NCI-H226 (cell line): ENCODE measurements at places on chromosomes 6 and 20.
A peak's percentile ranks its signal among the peaks of the same experiment; 100 is the strongest.

DNA sequence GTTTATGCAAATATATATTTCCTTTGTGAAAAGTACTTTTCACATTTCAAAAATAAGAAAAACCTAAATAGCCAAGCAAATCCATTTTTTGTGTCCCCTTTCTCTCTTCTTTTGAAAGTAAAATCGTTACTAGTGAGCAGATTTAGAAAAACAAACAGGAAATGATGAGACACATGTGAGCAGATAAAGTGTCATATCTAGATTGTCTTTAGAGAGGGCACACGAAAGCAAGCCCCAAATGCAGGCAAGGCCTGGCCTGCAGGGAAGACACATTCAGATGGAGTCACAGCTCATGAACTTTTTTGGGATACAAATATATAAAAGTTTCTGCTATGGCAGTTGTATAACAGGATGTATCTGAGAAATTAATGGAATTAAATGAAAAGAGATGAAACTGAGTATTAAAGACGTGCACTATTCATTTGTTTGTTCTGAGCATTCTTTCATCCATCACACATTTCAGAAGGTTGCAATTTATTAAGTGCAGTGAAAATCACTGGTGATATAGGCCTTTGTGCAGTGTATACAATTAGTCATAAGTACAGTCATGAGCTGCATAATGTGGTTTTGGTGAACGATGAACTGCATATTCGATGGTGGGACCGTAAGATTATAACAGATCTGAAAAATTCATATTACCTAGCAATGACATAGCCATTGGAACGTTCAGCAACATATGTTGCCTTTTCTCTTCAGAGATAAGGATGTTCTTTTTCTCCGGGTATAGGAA lies 101.4 kb downstream of the PACRG start:
- DNase-seq: no peak

DNA sequence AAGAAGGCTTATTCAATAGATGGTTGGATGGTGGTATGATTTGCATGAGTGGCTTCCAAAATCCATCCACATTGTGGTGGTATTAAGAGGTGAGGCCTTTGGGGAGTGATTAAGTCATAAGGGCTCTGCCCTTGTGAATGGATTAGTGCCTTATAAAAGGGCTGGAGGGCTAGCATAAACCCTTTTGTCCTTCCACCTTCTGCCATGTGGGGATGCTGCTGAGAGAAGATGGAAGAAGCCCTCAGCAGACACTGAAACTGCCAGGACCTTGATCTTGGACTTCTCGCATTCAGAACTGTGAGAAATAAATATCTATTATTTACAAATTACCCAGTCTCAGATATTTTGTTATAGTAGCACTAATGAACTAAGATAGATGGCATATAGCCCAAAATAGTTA lies 27.8 kb upstream of the SRPK1 start:
- peak; percentile 37 for DNase-seq

- no peak for DNase-seq
Observed at GRCh38 chr20:62007127-62007647, 58.5 kb downstream of the TAF4 start.

- DNase-seq: no peak
Observed at GRCh38 chr6:116286773-116287358, 7.1 kb upstream of the TSPYL1 start.

DNA sequence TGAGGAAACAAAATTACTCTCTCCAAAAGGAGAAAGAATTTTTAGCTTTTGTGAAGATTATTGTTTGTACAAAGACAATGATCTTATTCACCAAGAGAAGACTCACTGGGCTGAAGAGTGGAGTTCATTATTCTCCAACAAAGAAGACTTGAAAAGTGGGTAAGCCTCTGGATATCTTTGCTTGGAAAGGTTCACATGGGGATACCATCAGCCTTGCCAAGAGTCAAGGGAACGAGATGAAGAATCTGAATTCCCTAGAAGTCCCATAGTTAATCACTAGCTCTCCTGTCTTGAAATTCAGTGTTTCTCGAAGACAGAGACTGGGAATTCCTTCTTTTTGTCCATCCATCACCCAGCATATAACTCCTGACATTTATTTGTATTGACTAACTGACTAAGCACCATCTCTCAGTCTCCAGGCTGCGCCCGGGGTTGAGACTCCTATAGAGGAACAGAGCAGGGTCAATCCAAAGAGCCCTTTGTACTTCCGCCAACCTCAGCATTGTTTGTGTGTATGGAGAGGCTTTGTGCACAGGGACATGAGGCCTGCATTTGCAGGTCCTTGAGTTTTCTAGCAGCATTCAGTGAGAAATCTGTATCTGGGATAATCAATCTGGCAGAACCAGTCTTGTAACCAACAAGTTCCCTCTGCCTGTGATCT lies 461.9 kb downstream of the KIF16B start:
- DNase-seq: no peak

DNA sequence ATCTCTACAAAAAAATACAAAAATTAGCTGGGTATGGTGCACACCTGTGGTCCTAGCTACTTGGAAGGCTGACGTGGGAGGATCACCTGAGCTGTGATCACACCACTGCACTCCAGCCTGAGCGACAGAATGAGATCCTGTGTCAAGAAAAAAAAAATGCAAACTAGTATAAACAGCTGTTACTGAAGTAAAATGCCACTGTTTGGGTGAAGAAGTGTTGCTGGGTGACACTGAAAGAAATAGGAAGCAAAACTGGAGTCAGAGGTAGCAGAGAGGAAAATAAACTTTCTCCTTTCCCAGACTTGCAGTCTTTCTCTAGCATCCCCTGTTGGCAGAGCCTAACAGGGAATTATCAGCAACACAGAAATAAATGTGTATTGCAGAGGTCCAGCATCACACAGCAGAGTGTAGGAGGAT lies 241.2 kb upstream of the PREP start:
- no peak for DNase-seq
